ENCODE measurements at places on chromosomes 6 and 20.

GRCh38 chr20:64041781-64042053 lies 5.7 kb downstream of the C20orf204 start:
- DNase-seq = no peak

DNA sequence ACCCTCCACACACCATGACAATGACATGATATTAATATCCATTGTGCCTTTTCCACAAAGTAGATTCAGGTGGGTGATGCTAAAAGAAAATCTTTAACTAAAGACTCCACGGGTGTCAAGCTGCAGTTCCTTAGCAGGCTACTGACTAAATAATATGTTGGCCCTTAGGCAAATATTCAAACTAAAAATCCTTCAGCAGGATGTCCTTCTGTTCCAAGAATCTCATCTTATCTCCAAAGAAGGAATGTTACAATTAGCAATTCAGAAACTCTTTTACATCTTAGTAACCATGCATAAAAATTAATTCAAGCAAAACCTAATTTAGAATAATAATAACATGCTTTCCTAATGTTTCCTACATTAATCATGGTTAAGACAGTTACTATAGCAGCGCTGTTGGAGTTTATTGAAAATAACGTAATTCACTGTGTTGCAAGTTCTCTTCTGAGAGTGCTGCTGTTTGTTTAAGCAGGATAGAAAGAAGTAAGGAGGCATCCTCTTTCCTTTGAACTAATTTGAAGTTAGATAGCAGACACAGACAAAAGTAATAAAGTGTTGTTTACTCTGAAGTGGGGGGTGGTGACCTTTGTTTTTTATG lies 414.8 kb upstream of the CDH4 start:
- no peak for DNase-seq

GRCh38 chr6:65231616-65232015 lies 475.4 kb downstream of the EYS start:
- no peak for DNase-seq

DNA sequence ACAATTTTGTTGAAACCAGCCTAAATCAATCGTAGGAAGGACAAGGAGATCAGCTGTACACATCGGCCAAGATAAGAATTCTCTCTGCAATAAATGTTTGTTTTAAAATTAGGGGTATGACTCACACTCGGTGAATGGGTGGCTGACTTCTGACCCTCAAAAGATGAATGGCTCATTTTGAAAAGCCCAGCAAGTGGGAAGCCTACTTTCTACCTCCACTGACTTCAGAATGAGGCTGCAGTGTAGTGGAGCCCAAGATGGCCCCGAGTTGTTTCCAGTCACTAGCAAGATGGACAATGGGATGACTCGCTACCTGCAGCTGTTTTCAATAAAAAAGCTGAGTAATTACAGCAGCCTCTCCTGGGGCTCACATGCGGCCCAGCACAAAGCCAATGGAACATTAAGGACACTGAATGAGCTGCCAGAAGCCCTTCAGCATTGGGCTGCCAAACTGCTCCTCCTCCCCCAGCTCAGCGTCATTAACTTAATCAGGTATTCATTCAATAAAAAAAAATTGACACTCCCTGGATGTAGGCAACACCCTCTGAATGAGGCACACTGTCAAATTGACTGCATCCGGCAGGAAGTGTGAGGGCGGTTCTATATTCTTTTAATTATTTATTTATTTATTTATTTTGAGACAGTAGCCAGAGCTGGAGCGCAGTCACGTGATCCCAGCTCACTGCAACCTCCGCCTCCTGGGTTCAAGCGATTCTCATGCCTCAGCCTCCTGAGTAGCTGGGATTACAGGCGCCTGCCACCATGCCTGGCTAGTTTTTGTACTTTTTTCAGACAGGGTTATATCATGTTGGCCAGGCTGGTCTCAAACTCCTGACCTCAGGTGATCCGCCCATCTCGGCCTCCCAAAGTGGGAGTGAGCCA lies 107.3 kb downstream of the GMPR start:
- no peak for DNase-seq

Measured in CD4-positive, alpha-beta T cell (primary cell).